Ureter (tissue), 1 donor: ENCODE measurements at places on chromosomes 6 and 20.

GRCh38 chr6:154403788-154404187 lies 47.2 kb upstream of the IPCEF1 start:
- DNase-seq, result no peak

- no peak for DNase-seq
Measured at GRCh38 chr6:5119090-5119951, 34.2 kb downstream of the PPP1R3G start.

GRCh38 chr20:37494796-37495195 lies 26.3 kb upstream of the NNAT start:
- DNase-seq, result no peak

DNA sequence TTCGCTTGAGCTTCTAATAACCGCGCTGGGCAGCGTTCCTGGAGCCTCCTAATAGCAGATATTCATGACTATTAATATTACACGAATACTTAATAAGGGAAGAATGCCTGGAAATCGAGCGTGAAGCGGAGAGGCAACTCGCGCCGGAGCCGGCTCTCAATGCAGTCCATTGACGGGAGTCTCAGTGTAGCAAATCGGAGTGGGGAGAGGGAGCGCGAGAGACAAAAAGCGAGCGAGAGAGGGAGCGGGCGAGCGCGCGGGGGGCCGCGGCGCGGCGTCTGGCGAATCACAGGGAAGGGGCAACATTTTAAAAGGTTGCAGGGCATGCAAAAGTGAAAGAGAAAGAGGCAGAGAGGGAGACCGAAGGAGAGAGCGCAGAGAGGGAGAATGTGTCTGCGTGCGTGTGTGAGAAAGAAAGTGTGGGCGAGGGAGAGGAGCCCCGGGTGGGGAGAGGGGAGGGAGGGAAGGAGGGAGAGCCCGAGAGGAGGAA lies 2.9 kb downstream of the TFAP2A start:
- DNase-seq, result peak; percentile 84

DNA sequence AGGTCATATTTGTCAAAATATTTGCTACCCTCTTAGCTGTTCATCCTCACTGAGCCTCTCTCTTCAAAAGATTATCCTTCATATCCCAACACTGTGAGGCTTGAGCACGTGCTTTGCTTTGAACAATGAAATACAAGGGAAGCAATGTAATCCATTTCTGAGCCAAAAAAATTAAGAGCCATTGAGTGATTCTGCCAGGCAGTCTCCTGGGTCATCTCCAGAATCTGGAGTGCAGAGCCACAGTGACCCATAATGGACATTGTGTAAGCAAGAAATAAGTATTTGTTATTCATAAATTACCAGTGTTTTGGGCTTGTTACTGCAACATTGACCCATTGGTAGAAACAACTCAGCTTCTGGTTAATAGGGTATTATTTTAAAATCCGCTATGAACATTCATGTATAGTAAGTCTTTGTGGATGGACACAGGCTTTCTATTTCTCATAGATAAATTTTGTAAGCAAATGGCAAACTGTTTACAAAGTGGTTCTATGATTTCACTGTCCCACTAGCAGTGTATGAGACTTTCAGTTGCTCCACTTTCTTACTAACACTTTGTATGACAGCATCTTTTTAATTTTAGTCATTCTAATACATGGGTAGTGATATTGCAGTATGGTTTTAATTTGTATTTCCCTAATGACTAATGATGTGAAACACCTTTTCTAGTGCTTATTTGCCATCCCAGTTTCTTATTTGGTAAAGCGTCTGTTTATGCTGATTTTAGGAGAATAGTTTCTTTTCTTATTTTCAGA lies 358.2 kb downstream of the PLCB1 start:
- DNase-seq, result no peak

GRCh38 chr6:20197251-20197650 lies 15.0 kb downstream of the MBOAT1 start:
- no peak for DNase-seq

DNA sequence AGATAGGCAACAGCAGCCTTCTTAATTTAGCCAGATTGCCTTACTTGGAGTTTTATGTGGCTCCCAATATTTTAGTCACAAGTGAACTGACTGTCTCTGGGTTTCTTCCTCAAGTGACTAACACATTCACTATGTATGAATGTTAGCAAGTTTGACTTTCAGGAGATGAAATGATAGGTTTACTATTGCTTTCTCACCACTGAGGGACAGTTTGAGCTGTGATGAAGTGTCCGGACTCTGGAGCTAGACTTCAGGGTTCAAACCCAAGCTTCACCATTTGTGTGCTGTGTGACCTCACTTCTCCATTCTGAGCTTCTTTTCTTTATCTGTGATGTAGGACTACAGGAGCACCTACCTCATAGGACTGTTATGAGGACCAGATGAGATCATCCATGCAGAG lies 8.2 kb downstream of the DHX35 start:
- DNase-seq, result no peak

- DNase-seq, result no peak
Measured at GRCh38 chr20:1720845-1721475, 63.4 kb upstream of the SIRPG start.

DNA sequence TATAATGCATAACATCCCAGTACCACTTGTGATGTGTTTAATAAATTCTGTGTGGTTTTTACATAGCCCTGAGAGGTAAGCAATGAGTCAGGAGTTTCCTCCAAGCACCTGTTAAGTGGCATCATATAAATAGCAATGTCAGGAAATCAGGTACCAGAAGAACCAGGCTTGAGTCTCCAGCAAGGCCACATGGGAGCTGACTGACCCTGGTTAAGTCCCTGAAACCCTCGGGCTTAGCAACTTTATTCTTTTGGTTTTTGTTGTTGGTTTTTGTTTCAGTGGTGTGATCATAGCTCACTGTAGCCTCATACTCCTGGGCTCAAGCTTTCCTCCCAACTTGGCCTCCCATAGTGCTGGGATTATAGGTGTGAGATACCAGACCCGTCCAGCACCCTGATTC lies 70.0 kb downstream of the PTPRT start:
- DNase-seq, result no peak

- DNase-seq, result no peak
Measured at GRCh38 chr20:43744966-43745730, 18.3 kb upstream of the GTSF1L start.

DNA sequence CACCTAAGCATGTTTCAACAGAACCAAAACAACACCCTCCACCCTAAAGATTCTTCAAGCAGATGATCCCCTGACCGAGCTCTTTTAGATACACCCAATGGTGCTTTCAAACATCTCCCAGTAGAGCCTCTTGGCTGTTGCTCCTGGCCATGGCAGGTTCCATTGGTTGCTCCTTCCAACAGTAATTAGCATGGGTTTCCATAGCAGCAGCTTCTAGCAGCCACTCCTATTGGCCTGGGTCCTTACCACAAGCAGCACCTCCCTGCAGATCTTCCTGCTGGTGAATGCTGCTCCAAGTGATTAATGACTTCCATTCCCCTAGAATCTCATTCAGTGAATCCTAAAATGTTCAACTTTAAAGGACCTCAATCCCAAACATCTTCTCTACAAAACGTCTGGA lies 13.9 kb downstream of the CCN2 start:
- DNase-seq, result no peak

DNA sequence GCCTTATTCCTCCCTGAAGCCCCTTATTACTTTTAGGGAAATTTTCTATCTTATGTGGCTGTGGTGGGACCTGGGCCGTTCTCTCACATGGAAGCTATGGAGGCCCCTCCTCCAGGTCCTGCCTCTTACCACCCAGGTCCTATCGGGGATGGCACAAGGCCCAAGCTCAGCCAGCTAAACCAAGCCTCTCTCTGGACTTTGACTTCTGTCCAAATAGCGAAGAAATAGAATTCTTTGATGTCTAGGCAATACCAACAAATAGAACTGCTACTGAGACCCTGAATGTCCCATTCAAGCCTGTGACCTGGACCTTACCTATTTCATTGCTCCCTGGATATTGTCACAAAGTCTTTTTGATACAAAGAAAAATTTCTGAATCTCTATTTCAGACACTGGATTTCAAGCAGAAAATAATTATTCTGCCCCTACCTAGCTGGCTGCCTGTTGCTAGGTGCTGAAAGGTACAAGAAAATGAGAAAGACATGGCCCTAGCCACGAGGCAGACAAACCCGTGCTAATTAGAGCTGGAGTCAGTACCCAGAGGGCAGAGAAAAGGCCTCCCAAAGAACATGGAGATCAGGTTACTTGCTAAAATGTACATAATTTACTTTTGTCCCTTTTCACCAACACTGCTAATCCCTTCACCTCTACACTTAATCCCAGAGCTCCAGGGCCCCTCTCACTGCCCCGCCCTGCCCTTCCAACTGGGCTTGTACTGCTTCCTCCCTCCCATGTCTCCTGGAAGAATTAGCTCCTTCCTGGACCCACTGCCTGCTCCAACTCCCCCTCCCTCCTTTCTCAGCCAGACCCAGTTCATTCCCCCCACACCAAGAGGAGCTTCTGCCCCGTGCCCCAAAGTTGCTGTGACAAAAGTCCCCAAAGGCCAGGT lies 15.5 kb upstream of the NNAT start:
- no peak for DNase-seq

GRCh38 chr20:22977047-22977785 lies 57.9 kb upstream of the SSTR4 start:
- DNase-seq, result no peak

- DNase-seq, result no peak
Measured at GRCh38 chr20:3863317-3863716, 16.7 kb downstream of the MAVS start.

DNA sequence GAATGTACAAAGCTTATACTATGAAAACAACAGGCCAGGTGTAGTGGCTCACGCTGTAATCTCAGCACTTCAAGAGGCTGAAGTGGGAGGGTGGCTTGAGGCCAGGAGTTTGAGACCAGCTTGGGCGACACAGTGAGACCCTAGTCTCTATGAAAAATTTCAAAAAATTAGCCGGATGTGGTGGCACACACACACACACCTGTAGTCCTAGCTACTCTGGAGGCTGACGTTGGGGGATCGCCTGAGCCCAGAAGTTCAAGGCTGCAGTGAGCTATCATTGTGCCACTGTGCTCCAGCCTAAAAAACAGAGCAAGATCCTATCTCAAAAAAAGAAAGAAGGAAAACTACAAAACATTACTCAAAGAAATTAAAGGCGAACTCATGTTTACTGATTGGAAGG lies 7.3 kb upstream of the ASF1A start:
- DNase-seq, result no peak

DNA sequence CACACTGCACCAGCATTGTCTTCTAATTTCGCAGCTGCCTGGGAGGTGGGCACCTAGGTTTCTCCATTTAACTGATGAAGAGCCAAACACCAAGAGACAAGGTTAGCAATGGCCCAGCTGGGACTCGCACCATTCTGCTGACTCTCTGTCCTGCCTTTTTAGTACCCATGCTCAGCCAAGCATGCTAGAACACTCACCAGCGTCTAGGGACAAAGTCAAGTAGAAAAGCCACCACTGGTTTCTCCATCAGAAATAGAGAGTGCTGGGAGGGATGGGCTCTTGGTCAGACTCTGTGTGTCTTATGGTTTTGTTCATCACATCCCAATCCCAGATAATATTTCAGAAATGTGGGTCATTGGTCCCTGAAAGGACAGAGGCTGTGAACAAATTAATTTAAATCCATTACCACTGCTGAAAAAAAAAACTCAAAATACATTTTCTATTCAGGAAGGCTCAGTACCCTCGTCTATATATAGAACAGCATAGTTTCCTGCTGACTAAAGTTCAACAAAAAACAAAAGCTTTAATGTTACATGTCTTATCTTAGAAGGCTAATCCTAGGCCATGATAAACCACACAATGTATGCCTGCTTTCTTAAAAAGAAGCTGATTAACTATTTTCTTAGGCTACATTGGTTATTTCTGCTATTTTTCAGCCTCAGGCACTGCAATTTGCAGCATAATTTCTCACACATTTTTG lies 111.0 kb downstream of the TBC1D7 start:
- DNase-seq, result no peak

- DNase-seq, result no peak
Measured at GRCh38 chr6:167130712-167131684, 8.1 kb downstream of the CCR6 start.

DNA sequence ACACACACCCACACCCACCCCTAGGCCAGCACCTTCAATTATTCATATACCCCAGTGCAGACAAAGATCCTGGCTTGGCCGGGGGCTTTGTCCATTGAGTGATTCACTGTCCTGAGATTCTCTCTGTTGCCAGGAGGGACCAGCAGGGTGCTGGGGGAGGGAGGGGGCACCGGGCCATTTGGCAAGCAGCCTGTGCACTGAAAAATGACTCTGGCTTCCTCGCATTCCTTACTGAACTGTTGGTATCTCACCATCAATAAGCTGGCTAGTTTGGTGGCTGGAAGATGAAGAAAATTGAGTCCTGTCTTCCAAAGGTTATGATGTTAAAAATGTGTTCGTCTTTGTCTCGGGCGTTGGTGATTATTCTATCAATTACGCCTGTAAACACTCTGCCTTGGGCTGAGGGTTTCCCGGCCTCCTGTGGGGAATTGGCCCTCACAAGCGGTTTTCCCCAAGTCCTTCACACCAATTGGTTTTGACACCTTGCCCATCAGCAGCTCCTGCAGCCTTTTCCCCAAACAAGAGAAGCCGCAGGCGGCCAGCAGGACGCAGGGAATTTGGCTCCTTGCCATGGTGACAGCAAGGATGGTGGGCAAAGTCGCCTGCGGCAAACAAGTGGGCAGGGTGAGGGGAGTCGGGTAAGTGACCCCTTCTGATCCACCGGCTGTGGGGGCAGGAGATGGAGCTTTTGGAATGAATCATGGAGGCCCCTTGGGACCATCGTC lies 4.9 kb downstream of the VSTM2L start:
- no peak for DNase-seq

- no peak for DNase-seq
Measured at GRCh38 chr6:108676555-108676954, 115.8 kb downstream of the FOXO3 start.

DNA sequence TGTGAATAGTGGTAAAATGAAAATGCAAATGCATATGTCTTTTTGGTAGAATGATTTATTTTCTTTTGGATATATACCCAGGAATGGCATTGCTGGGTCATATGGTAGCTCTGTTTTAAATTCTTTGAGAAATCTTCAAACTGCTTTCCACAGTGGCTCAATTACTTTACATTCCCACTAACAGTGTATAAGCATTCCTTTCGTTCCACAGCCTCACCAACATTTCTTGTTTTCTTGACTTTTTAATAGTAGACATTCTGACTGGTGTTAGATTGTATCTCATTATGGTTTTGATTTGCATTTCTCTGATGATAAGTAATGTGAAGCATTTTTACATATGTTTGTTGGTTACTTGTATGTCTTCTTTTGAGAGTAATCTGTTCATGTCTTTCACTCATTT lies 144.0 kb downstream of the SIM1 start:
- DNase-seq, result no peak

- DNase-seq, result no peak
Measured at GRCh38 chr20:62294516-62294915, 8.3 kb upstream of the ADRM1 start.

- no peak for DNase-seq
Measured at GRCh38 chr6:57089265-57089664, 723 bp upstream of the ZNF451 start.
